ENCODE measurements at places on chromosomes 2 and 18.

DNA sequence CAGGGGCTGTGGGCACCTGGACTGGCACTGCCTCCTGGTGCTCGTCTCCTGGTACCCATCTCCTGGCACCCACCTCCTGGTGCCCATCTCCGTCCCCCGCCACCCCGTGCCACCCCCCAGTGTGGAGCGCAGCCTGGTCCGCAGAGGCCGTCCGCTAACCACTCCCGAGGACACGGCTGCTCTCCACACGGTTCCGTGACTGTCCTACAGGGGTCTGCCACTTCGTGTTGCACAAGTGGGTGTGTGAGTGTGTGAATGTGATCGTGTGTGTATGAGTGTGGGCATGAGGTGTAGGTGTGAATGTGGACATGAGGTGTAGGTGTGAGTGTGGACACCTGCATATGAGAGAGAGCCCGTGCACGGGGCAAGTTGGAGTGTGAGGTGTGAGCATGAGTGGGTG lies 119.4 kb upstream of the HS6ST1 start:
- DNase-seq: no peak

DNA sequence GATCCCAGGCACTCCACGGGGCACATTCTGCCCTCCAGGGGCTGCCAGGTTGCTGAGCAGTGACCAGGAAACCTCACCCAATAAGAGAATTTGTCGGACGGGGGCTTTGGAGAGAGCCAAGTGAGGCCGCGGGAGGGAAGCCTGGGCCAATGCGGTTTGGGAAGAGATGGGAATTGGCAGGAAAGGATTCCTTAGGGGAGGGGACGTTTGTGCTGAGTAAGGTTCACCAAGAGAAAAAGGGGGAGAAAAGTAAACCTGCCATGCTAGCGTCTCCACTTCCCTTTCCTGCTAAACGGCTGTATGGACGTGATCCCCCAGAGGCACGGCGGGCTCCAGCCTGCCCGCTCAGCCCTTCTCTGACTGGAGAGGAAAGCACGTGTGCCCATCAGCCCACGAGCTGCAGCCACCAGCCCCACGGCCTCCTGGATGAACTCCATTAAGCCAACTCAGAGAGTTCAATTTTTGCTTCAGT lies 194.4 kb upstream of the ID2 start:
- no peak for DNase-seq

DNA sequence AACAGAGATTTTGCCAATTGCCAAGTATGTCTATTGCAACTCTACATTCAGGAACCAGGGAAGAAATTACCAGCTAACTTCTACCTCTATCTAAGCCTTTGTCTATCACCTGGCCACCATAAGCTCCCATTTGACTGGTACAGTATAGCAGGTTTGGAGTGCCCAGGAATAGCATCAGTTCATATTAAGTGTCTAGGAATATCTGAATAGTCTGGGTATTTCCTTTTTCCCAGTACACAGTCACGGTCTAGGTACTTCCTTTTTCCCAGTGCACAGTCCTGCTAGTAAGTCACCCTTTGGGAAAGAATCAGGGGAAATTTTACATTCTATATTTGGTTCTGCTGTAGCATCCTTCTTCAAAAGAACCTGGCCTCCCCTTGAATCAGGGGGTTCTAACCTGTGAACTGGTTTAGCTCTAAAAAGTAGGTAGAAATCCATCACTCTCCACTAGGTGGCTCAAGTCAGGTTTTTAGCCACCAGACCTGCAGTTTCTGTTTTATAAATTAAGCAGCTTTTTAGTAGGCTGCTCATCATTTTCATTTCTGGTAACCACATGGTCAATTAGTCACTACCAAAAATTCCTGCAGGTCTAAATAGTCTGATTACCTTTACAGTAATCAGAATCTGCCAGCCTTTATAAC lies 49.3 kb upstream of the DNAJC10 start:
- DNase-seq: peak; percentile 12

DNA sequence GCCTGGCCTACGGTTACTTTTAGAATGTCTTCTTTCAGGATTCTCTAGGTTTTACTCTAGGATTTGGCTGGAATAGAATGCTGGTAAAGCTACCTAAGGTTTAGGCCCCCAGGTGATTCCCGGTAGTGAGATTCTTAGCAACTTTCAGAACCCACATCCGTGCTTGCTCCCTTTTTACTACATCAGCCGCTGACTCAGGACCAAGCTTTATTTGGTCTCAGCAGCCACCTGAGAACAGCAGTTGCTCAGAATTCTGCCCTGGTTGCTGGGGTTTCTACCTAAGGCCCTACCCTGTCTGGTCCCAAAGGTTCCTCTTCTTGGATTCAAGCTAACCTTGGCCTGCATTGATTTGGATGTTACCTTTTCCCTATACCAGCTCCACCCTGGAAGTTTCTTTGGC lies 36.1 kb upstream of the NDUFV2 start:
- DNase-seq: no peak

- no peak for DNase-seq
Measured at GRCh38 chr2:167551416-167551815, 663.1 kb downstream of the XIRP2 start.

GRCh38 chr2:7468955-7469354 lies 551.7 kb downstream of the RNF144A start:
- DNase-seq: no peak

DNA sequence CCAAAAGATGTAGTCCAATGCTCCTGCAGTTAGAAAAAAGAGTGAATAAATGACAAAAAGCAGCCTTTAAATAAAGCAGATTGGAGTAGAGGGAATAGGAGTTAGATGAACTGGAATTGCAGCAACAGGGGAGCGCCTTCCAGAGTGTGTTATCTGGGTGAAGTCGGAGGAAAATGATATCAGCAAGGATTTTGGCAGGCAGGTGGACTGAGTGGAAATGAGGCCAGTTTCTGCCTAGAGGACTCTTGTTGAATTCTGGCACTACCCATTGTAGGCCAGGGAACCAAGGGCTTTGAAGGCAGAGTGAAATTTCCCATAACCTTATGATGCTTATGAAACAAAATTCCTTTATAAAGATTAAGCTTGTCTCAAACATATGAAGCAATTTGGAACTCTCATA lies 59.8 kb downstream of the AKAIN1 start:
- DNase-seq: no peak

DNA sequence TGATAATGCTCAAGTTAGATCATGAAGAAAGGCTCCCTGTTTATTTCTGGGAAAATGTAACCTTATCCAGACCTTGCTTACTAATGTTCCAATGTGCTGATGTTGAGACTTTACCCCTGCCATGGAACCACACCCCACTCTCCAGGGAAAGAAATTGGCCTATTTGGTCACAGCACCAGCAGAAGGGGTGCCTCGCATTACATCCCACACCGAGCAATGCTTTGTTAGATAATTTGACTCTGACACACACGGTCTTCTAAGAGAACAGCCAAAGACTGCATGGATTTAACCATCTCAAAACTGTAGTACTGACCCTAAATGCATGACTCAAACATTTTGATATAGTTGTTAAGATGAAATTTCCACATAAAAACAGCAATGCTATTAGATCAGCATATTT lies 152.1 kb upstream of the CCDC150 start:
- no peak for DNase-seq

DNA sequence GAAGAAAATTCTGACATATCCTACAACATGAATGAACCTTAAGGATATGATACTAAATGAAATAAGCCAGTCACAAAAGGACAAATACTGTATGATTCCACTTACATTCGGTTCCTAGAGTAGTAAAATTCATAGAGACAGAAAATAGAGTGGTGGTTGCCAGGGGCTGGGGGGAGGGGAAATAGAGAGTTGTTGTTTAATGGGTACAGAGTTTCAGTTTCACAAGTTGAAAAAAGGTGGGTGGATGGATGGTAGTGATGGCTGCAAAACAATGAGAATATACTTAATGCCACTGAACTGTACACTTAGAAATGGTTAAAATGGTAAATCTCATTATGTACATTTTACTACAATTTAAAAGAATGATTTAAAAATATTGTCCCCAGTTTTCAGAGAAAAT lies 53.3 kb upstream of the NFU1 start:
- no peak for DNase-seq

DNA sequence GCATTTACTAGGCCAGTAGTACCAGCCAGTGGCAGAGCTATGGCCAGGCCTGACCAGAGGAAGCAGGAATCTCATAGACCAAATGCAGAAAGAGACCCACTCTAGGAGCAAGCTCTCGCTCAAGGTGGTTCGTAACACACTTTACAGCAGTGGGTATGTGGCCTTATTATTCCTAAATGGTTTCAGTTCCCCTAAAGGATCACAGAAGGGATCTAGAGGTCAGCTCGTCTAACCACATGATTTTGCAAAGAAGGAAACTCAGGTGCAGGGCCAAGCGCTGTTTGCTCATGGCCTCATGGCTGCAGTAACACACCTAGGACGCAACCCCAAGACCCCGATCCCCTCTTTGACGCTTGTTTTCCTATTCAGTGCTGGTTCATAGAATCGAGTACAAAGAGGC lies 65.5 kb upstream of the ATG16L1 start:
- DNase-seq: no peak

DNA sequence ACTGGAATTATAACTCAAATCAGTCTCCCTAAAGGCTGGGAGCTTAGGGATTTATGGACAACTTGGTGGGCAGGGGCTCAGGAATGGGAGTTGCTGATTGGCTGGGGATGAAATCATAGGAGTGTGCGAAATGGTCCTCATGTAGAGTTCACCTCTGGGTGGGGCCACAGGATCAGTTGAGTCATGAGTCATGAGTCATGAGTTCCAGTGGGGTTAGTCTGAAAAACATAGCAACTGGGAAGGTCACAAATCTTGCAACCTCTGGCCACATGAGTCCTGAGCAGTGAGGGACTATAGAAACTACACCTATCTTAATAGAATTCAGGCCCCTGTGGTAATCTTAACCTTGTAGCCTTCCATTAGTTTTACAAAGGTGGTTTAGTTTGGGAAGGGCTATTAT lies 383.3 kb downstream of the RBM43 start:
- DNase-seq: peak; percentile 47

DNA sequence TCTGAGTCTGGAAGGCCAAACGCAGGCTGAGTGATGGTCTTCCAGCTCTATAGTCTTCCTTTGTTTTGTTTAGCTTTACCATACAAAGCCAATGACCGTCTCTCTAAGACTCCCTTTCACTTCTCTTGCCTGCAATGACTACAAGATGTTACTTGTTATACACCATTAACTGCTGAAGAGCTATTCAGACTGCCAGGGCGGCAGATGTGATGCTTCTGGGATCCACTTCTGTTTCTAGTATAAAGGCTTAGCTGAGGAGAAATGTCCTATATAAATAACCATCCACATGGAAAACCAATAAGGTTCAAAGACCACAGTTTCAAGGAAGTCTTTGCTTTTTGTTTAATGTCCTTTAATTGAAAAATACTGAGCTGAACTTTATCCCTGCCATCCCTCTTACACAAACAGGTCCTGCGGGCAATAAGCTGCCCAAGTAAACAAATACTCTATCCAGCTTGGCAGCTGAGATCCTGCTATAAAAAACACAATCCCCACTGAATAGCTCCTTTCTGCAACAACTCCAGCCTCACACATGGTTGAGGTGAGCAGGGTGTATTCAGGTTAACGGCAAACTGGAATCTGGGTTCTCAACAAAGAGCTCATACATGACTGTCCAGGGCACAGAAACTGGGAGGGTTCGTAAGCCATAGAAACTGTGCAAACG lies 124.6 kb downstream of the VIT start:
- DNase-seq: no peak

DNA sequence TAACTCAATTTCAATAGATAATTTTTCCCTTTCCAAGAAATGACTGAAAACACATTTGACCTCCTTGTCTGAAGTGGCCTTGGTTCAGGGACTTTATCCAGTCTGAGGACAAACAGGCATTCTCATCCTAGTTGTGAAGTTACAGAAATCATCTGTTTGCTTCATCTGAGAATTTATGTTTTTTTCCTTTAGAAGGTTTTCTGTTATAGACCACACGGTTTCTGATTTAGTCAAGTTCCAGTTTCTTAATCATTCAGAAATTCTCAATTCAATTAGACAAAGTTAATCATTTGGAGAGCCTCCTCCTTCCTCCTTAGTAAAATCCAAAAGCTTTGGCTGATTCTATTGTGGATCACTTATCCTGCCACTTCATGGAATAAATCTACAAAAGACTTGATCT lies 60.9 kb downstream of the ICOS start:
- no peak for DNase-seq

- DNase-seq: no peak
Measured at GRCh38 chr2:151357359-151357758, at the start of gene TNFAIP6. TSS of gene TNFAIP6 (plus strand) at chr2:151357592. CDS start at chr2:151357667, 75 bp downstream.

- no peak for DNase-seq
Measured at GRCh38 chr2:198698230-198698629, 759.5 kb downstream of the SATB2 start.

- no peak for DNase-seq
Measured at GRCh38 chr2:224723586-224724217, 7.5 kb upstream of the CCDC195 start.

DNA sequence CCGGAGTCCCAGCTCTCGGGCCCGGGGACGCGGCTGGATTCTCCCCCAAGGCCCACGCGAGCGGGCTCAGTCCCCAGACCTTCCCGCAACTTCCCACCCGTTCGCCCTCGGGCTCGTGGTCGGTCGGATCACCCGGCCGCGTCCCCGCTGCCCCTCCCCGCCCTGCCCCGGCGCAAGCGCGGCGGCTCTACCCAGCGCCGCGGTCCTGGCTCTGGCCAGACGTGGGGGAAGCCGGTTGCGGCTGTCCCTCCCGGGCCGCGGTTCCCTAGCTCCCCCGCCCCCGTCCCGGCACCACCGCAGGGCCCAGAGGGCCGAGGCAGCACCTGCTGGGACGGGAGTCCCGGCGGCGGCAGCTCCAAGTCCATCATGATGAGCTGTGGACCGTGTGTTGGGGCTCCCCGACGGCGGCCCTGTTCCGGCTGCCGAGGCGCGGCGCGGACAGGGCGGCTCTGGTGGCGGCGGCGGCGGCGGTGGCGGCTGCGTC lies 276 bp downstream of the NFE2L2 start:
- peak; percentile 86 for DNase-seq

- no peak for DNase-seq
Measured at GRCh38 chr2:61055557-61055956, 10.1 kb upstream of the SANBR start.

DNA sequence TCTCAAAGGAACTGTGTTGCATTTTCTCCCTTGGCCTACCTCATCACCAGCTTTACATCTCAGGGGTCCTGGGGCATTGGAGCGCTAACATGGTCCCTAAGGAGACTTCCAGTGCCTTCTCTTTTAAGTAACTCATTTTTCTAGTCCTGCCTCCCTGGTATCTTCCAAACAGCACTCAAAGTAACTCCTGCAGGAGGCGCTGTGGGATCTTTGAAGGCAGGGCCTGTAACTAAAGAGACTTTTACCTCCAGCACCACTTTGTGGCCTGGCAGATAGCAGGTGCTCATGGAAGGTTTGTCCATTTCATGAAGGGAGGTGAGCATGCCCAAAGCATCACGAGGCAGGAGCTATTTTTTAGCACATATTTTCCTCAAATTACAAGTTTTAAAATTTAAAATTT lies 411.0 kb upstream of the GYPC start:
- DNase-seq: peak; percentile 76

DNA sequence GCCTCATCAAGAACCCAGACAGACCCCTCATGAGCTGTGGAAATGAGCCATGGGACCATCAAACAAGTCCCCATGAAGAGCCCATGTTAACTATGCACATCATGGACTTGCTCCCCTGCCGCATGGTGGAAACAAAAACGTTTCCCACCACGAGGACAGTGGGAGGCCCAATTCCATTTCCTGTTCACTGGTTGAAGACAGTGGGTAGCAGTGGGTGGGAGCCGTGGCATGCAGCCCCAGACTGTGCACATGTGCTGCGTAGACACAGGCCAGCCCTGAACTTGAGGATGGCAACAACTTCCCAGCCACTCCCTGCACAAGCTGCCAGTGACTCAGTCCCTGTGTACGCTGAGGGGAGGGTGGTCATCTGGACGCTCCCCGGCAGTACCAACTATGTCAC lies 108.4 kb upstream of the LMAN1 start:
- DNase-seq: no peak

GRCh38 chr2:48016225-48017019 lies 110.1 kb upstream of the FBXO11 start:
- DNase-seq: no peak
